Stimulated activated CD4-positive, alpha-beta T cell treated with anti-CD3 and anti-CD28 coated beads, Interleukin-15, amount 100 ng/mL, for 1 hour (primary cell): ENCODE measurements at places on chromosomes 6 and 20.

DNA sequence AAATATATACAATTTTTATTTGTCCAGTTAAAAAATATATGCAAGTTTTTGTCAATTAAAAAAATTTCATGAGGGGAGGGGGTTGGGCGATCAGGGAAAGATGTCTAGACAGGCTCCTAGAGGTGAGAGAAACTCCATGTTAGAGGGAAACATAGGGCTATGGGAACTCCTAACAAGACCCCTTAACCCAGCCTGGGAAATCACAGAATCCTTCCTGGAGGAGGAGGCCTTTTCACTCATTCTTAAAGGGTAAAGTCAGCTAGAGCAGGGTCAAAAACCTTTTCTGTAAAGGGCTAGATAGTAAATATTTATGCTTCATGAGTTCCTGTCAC lies 75.9 kb upstream of the PTPN1 start:
- no peak for DNase-seq

- DNase-seq: no peak
These were observed 102.6 kb downstream of the TULP4 start for GRCh38 chr6:158414851-158415262.

GRCh38 chr6:30130887-30131862 lies 4.8 kb upstream of the TRIM40 start:
- peak; percentile 16 for DNase-seq

DNA sequence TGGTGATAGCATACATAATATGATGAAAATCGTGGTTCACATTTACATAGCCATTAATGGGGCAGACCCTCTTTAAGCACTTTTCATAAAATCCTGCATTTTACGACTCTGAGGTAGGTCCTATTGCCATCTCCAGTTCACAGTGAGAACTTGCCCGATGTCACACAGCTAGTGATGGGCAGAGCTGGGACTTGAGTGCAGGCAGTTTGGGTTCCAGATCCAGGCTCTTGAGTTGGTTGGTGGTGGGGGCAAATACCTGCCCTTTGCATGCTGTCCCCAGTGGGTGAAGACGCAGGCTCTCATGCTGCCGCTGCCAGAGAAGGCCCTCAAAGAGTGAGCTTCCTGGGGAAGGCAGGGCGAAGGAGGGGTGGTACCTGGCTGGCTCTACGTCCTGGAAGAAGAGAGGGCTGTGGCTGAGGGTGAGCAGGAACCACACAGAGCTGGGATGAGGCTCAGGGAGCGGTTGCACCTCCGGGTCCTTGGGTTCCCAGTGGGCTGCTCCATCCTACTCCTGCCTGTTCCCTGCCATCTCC lies 6.1 kb upstream of the BAK1 start:
- DNase-seq: no peak

GRCh38 chr6:84346372-84346771 lies 118.9 kb upstream of the CEP162 start:
- no peak for DNase-seq

DNA sequence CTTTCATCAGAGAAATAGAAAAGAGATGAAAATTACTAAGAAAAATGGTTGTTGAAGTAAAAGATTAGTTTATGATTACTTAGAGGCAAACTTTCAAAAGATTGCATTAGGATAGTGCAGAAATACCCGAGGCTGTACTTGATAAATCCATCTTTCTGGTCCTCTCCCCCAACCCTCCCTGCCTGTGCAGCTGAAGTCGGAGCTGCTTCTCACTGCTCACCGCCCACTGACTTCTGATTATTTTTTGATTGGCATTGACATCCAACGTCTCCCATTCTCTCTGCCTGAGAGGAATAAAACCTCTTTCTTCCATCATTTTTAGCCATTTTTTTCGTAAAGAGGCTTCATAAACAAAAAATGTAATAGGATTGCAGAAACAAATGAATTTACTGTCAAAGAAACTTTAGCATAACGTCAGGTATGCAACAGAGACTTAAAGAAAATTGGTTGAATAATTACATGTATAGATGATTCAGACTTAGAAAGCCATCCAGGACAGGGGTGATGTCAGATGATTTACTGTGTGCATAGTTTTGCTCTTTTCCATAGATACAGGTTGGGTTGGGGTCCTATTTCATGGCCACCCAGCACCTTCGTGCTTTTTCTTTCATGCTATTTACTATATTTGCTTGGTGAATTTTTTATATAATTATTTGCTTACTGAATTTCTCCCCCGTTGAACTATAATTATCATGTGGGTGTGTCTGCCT lies 53.6 kb upstream of the EDN3 start:
- DNase-seq: no peak

DNA sequence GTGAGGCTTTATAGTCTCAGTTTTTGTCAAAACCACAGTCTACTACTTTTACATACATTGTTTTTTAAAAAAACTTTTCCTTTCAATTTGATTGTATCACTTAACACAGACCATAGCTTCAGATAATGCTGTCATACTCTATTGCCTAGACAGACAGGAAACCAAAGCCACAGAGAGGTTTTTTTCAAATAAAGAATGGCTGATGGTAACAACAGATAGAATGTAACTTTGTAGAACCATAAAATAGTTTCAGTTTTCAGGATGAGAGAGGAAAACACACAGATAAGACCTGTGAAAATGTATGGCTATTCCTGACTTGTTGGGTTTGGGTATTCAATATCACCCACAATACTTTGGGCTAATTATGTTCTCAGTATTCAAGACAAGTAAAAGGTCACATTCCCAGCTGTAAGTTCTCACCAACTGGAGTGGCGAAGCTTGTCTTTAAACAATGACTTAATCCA lies 94.0 kb downstream of the ADGRG6 start:
- no peak for DNase-seq

DNA sequence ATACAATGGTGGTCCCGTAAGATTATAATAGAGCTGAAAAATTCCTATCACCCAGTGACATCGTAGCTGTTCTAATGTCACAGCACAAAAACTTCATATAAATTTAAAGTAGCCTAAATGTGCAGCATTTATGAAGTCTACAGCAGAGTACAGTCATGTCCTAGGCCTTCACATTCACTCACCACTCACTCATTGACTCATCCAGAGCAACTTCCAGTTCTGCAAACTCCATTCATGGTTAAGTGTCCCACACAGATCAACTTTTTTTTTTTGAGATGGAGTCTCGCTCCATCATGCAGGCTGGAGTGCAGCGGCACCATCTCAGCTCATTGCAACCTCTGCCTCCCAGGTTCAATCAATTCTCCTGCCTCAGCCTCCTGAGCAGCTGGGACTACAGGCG lies 20.9 kb upstream of the KCNG1 start:
- no peak for DNase-seq

DNA sequence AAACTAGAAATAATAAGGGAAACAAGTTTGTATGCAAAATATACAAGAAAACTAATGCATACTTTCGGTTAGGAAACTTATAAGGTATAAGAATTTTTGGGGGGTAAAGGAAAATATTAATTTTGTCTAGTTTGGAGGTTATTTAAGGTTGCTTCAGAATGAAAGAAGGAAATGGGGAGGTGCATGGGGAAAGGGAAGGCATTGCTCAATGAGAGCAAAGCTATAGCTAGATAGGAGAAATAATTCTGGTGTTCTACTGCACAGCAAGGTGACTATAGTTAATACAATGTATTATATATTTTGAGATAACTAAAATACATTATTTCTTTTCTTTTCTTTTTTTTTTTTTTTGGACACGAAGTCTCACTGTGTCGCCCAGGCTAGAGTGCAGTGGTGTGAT lies 5.4 kb upstream of the MYMX start:
- DNase-seq: no peak
